ENCODE measurements at places on chromosomes 11 and 22.

DNA sequence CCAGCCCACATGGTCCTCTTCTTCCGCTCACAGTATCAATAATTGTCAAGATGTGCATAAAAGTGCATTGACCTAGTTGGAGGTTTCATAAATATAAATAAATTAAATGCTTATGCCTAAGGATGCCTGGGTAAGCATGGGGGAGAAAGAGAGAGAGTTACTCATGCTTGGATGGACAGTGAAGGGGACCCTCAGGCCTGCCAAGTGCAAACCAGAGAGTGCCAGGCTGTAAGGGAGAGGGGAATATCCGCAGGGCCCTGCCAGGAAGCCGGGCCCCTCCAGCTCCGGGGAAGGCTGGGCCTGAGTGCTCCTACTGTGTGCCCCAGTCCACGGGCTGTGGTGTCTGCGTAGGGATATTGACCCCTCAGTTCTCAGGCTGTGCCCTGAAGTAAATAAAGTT is 214.6 kb downstream of the DSCAML1 start:
- no peak for DNase-seq

DNA sequence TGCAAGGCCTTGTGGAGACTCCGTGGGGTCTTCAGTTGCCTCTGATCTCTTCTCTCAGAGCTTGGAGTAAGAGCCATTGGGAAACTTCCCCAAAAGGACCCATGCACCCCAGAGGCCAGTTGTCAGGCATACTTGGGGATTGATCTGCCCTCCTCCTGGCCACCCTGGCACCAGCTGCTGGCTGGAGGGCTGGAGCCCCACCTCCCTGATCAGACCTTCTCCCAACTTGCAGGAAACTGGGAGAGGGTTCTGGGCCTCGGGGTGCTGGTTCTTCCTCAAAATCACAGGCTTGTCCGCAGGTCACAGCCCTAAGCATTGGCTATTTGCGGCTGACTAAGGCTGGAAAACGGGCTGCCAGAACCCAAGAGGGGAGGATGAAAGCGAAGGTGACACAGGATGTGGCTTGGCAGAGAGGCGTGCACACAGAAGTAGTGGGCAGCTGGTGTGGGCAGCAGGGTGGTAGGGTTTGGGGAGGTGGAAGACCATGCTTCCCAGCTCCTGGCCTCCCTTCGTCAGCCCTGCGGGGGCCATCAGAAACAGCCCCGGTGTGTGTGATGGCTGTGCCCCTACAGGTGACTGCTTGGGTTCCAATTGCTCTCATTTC is 1.3 kb upstream of the DGKZ start:
- no peak for DNase-seq

- DNase-seq, result no peak
These were observed 32.4 kb upstream of the ETS1 start for GRCh38 chr11:128619540-128620308.

GRCh38 chr11:47850337-47850736 is 2.2 kb upstream of the NUP160 start:
- DNase-seq, result no peak

DNA sequence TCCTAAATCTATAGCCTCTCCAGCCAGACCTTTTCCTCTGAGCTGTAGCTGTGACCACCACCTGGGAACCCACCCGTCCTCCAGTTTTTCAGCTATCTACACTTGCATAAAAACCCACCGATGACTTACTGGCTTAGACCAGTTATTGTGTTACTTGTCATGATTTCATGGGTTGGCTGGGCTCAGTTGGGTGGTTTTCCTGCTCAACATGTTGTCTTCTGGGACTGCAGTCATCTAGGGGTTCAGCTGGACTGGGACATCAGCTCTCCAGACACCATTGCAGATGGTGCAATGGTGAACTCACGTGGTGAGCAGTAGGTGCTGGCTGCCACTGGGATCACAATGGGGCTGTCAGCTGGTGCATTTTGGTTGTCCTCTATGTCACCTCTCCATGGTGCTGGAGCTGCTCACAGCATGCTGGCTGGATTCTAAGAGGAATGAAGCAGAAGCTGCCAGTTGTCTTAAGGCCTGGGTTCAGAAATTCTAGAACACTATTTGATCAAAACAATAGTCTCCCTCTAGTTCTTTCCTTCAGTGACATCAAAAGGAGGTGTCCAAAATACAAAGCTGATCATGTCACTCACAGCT is 1.3 kb upstream of the SYT13 start:
- DNase-seq, result no peak

- no peak for DNase-seq
These were observed 80.6 kb downstream of the WNT7B start for GRCh38 chr22:45896153-45896951.
